ENCODE measurements at places on chromosomes 1 and 21.

GRCh38 chr1:228142701-228143136, 2.6 kb downstream of the GUK1 start:
- DNase-seq, result no peak

GRCh38 chr21:40829791-40830190, 17.2 kb downstream of the DSCAM start:
- DNase-seq, result no peak

- DNase-seq, result no peak
These were observed 403.6 kb upstream of the PBX1 start for GRCh38 chr1:164155347-164155746.

DNA sequence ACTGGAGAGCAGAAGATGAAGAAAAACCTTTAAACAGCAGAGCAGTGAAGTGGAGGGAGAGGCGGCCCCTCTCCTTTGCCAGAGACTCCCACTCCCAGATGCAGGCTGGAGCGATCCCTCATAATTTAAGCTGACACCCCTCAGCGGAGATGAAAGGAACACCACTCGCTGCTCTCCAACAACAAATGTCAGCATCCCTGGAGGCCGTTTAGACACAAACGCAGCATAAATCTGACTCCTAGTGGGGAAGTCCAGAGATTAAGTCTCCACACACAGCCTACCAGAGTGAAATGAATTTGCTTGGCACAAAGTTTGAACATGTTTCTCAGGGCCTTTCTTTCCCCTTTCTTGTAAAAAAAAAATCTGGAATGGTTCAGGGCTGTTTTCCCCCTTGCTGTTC, 137.8 kb downstream of the LMX1A start:
- DNase-seq, result no peak

DNA sequence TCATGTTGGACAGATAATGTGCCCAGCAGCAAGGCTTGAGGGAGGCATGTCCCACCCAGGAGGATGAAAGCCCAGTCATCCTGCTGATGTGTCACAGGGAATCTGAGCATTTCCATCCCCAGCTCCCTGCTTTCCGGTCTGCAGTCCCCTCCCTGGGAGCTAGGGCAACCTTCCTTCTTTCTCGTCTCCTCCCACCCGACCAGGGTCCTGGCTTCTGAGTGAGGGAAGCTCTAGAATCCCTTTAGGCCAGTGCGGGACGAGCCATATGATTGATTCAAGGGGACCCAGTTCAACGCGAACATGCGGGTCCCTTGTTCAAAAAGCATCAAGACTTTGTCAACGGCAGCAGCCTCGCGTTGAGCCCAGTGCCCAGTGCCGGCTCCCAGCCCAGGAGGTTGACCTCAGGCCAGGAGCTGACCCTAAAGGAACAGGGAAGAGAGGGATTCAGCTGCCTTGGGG, 96.7 kb upstream of the TMPRSS2 start:
- DNase-seq, result no peak

- DNase-seq, result no peak
These were observed 49.0 kb downstream of the LRRC53 start for GRCh38 chr1:74463333-74463988.

- no peak for DNase-seq
These were observed 137.2 kb downstream of the OMA1 start for GRCh38 chr1:58409336-58409735.

All from NCI-H1436 treated with DMSO at 0.1 percent for 48 hours (cell line).